ENCODE measurements at places on chromosomes 4 and X.
A peak's percentile ranks its signal among the peaks of the same experiment; 100 is the strongest.

- no peak for DNase-seq
Measured at GRCh38 chr4:81418572-81418971, 53.1 kb downstream of the RASGEF1B start.

GRCh38 chr4:80614319-80614718 lies 278.8 kb downstream of the CFAP299 start:
- DNase-seq, result no peak

DNA sequence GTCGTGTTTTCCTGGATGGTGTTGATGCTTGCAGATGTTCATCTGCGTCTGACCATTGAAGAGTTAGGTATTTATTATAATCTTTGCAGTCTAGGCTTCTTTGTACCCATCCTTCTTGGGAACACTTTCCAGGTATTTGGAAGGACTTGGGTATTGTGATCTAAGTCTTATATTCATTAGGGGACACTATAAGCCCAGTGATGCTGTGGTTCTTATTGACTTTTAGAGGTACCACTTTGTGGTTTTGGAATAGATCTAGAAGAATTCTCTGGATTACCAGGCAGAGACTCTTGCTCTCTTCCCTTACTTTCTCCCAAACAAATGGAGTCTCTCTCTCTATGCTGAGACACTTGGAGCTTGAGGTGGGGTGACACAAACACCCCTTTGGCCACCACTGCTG lies 41.6 kb downstream of the AFM start:
- DNase-seq, result no peak

- peak; percentile 19 for DNase-seq
Measured at GRCh38 chrX:30488092-30488491, 89.5 kb downstream of the TASL start.

- DNase-seq, result no peak
Measured at GRCh38 chrX:7950865-7951264, 23.7 kb upstream of the PNPLA4 start.

- no peak for DNase-seq
Measured at GRCh38 chr4:44988011-44988410, 261.7 kb upstream of the GNPDA2 start.

GRCh38 chr4:139973015-139973414 lies 181.0 kb downstream of the MAML3 start:
- peak; percentile 19 for DNase-seq

- DNase-seq, result no peak
Measured at GRCh38 chr4:139596034-139596683, 40.1 kb upstream of the SETD7 start.

GRCh38 chr4:4810092-4810774 lies 49.2 kb upstream of the MSX1 start:
- DNase-seq, result no peak

DNA sequence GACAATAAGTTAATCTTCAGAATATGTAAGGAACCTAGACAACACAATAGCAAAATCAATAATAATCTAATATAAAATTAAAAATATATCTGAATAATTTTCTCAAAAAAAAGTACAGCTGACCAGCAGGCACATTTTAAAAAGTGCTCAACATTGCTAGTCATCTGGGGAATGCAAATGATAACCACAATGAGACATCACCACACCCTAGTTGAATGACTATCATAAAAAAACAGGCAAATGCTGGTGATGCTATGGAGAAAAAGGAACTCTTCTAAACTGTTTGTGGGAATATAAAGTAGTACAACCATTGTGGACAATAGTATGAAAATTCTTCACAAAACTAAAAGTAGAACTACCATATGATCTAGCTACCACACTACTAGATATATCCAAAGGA lies 956.9 kb upstream of the NDST4 start:
- peak; percentile 40 for DNase-seq

DNA sequence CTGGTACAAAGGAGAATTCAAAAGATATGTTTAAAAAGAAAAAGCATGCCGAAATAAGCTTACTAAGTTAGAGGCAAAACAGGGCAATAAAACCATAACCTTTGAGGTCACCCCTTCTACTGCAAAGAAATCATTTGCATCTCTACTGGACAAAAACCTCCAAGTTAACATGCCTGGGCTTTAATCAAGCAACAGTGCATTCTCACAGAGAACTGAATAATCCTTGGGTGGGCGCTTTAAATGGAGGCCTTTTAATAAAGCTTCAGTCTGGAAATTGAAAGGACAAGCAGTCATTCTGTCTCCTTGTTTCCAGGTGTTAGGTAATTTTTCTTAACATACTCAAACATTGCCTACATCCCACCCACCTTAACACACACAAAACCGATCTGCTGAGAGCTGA lies 34.6 kb upstream of the SMS start:
- no peak for DNase-seq

DNA sequence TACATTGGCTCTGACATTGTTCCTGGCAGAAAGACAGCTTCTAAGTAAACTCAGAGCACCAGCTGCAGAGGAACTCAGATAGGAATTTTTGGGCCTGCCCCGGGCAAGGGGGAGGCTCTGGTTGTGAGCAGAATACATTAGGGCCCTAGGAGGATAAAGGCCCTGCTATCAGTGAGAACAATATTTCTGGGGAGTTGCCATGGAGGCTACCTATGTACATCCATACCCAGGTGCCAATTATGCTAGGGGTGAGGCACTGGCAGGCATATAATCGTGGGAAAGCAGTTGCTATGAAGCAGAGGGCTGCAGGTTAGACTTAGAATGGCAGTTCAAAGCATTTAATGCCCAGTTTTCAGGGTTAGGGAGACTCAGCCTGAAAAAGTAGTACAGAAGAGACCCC lies 273.5 kb upstream of the EDA2R start:
- DNase-seq, result no peak

Data from RKO (cell line).